ENCODE measurements at places on chromosomes 16 and 17. TPM values are rescaled to one million over a fixed set of nuclear protein-coding genes. Genes with fewer than 3 reads are reported as not detected.

- DNase-seq: no peak
These were observed 4.2 kb downstream of the CLCN7 start for GRCh38 chr16:1470481-1471251.

Gene PRR35
- total RNA-seq: not detected

Gene TNRC6C
- 17.8 TPM for total RNA-seq

Gene BCL6B
- total RNA-seq: 12.5 TPM

DNA sequence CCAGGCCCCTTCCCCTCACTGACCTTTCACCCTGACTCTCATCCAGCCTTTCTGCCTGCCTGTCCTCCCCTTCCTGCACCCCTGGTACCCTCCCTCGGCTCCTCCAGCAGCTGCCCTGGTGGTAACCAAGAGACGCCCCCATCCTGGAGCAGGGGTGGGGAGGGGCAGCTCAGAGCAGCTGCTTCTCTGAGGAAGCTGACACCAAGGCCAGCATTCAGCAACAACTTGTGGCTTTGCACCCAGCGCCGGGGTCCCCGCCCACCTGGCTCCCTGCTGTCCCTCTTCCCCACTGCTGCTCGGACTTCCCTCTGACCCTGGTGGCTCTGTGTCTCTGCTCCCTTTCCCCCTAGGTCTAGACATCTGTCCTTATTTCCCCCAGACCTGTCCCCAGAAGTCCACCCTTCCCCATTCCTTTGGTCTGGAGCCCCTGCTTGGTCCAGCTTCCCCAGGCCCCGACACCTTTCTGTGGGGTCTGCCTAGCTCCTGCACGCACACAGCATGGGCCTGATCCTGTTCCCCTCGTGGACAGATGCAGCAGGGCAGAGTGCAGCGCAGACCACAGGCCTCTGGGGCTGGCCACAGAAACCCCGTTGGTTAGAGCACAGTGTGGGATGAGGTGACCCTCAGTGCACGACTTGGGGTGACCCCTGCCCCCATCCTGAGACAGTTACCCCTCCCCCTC lies 1.2 kb upstream of the ATP2A1 start:
- no peak for DNase-seq

DNA sequence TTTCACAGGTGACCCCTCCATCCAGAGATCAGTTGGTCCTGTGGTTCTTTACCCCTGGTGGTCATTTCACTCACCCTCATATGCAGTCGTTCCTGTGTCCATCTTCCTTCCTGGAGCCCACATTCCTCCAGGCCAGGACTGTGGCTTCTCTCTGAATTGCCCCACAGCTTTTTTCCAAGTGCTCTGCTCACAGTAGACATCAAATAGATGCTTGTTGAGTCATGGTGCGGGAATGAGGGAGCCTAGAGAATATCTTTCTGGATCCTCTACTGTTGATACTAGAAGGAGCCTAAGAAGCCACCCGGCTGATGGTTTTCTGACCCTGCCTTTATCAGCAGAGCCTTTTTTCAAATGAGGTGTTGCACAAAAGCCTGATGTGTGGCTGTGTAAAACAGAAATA lies 10.4 kb downstream of the USB1 start:
- no peak for DNase-seq

Gene ERBB2
- total RNA-seq: 60.5 TPM

DNA sequence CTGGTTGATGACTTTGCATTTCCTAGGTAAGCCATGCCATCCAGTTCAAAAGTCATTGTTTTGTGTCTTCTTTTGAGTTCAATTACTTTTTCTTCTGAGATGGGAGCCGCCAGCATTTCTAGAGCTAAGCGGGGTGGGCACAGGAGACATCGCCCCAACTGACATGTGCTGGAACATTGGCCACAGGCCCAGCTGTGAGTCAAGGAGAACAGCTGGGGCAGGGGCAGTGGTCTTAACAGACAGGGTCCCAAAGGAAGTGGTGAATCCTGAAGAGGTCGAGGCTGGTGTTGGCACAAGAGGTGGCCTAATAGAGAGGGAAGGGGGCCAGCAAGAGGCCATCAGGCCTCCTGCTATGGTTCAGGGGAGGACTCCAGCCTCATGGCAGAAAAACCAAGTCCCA lies 17.1 kb downstream of the RAB11FIP4 start:
- DNase-seq: no peak

Gene COQ7
- total RNA-seq: 23.8 TPM

Gene TOM1L1
- total RNA-seq: 25.0 TPM

- DNase-seq: no peak
These were observed 12.8 kb upstream of the HSBP1 start for GRCh38 chr16:83794860-83795554.

- no peak for DNase-seq
These were observed 11.8 kb upstream of the CLTC start for GRCh38 chr17:59607817-59608403.

GRCh38 chr17:70314506-70314905 lies 145.2 kb downstream of the KCNJ2 start:
- no peak for DNase-seq

DNA sequence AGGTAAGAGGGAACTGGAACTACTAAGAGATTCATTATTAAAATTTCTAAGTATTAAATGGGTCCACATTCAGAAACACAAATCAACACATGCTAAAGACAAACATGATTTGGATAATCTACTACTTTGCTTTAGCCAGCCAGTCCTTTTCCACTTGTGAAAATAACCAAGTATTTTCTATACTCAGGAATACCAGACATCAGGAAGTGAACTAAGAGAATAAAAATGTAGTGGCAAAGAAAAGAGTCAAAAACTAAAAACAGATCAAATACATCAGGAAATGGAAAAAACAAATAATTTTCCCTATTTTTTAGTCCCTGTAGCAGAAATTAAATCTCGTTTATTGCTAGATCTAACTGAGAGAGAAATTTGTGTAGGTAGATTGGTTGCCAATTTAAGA lies 78.0 kb downstream of the MYO1D start:
- no peak for DNase-seq

DNA sequence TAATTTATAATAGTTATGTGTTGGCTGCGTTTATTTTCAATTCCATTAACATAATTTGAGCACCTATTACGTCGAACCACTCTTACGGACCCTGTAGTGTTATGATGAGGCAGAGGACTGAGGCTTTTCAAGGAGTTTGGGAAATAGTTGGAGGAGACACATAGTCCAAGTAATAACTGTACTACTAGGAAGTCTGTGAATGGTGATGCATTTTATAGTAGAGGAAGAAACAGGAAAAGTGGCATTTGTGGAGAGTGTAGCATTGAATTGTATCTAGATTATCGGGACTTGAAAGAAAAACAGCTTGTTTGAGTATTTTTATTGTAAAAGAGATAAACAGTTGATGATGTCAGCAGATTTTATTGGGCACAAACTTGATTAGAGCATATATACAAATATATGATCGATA lies 1.7 kb downstream of the NFATC3 start:
- no peak for DNase-seq

DNA sequence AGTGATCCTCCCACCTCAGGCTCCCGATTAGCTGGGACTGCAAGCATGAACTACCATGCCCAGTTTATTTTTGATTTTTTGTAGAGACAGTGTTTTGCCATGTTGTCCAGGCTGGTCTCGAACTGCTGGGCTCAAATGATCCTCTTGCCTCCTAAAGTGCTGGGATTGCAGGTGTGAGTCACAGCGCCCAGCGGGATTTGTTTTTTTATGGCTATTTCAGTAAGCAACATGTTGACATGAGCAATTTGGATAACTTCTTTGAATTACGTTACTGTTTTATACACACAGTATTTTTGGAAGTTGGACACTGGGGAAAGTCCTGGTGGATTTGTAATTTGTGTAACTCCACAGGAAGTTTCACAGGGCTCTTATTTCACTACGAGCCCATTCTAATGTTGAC lies 18.5 kb upstream of the RHOT1 start:
- DNase-seq: no peak

GRCh38 chr16:81445966-81446906 lies 1.6 kb downstream of the CMIP start:
- no peak for DNase-seq

GRCh38 chr17:6464446-6465041 lies 20.3 kb downstream of the PIMREG start:
- DNase-seq: no peak

DNA sequence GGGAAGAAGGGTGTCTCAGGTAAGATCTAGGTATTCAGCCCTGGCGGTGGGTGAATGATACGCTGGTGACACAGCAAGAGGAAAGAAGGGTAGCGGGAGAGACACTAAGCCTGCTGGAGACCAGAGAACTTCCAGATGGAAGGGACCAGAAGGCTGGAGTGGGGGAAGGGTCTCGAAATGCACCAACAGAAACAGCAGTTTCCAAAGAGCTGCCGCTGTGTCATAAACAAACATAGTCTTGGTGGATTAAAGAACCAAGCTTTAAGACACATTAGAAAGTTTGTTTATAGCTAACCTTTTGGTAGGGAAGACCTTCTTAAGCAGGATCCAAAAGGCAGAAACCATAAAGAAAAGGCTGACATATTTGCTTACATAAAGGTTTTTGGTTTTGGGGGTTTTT lies 20.9 kb downstream of the TRPV3 start:
- no peak for DNase-seq

DNA sequence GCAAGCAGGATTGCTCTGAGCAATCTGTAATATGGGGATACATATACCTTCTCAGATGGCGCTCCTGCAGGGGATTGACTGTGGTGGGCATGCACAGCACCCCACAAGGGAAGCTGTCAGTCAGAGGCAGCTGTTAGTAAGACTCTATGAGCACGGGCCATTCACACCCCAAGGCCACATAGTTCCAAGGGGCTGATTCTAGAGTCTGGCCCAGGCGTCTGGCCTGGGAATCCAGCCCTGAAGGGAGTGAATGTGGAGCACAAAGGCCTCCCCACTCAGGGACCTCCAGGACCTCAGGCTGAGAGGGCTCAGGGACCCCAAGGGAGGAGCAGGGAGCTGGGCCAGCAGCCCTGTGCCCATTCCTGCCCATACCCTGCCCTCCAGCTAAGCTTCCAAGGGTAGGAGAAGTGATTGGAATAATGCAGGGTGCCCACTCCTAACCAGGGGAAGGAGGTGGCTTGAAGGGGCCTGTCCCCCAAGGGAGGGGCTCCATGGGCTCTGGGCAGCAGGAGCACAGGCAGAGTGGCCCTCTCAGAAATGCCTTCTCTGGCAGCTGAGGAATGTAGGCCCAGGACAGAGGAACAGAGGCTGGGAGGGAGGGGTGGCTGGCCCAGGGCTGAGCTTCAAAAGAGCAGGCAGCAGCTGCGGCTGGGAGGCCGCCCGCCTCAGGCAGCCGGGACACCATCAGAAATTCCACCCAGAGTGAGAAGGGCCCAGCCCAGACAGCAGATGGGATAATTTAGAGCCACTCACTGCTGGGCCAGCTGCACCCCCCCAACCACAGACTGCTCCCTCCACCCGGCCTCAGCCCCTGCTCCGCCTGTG lies 48.9 kb upstream of the MRPS23 start:
- no peak for DNase-seq

Gene TNP2
- total RNA-seq: not detected

Gene NT5M
- total RNA-seq: 1.6 TPM

DNA sequence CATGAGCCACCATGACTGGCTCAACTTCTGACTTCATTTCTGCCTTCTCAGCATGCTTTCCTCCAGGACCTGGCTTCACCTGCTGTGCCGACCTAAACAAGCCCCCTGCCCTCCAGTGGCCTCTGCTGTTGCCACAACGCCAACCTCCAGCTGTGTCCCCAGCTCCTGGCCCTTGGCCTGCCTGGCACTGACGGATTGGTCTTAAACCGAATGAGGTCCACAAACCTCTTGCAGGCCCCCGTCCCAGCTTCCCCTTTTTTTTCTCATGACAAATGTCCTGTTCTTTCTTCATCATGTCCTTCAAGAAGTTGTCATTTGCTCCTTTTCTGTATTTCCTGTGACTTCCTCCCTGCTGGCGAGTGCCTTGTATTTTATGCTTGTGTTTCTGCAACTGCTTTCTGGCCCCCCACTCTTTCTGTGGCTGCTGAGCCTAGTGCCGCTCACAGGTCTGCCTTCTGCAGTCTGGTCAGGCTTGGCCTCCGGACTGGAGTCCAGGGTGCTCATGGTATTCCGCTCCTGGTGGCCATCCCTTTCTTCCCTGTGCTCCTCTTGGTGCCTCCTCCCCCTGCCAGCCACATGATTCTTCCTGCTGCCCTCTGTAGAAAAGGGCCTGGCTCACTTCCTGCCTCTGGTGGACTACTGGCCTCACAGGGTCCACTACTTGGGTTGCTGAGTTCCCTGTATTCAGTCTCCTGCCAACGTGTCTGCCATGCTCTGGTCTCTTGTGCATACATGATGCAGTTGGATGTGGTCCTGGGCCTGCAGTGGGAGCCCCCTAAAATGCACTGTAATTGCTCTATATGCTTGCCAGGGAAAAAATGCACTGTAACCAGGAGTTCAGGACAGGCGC lies 2.9 kb downstream of the ATP6V0C start:
- no peak for DNase-seq

- no peak for DNase-seq
These were observed 284 bp upstream of the COPZ2 start for GRCh38 chr17:48037838-48038323.

DNA sequence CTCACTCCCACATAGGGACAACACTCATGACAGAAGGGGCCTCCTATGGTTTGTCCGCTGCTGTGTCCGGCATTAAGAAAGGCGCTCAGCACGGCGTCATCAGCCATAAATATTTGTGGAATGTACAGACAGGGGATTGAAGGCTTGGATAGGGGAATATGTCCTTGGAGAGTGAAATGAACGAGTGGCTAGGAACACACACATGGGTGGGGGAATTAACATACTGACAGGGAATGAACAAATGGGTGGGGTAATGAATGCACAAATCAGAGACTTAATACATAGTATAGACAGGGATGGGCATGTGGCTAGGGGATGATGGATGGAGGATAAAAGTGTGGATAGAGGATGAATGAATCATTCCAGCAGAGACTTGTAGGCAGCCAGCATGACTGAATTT lies 154.0 kb upstream of the HSBP1 start:
- no peak for DNase-seq

Gene ZNF764
- total RNA-seq: 5.7 TPM

GRCh38 chr17:73717690-73718089 lies 73.4 kb upstream of the SDK2 start:
- no peak for DNase-seq

Data from urinary bladder (tissue), 4 donors.